Hematopoietic multipotent progenitor cell treated with erythropoietin and hydrocortisone succinate and interleukin-3 and kit ligand, for 6 days (in vitro differentiated cells): ENCODE measurements at places on chromosomes 6 and 20.

DNA sequence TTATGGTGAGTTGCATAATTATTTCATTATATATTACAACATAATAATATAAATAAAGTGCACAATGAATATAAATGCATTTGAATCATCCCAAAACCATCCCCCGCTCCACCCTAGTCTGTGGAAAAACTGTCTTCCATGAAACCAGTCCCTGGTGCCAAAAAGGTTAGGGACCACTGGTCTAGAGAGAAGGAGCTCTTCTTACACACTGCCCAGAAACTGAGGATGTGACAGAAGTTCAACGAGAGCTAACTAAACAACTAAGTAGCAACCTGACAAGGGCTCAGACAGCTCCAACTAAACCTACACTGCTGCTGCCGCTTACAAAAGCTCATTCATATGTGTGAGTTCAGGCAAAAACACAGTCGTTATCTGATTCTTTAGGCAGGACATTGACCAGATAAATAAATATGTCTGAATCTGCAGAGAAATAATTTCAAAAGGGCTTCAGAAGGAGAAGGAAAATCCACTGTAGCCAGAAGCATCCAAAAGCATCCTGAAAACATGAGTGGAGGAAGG is 125.9 kb downstream of the ATXN1 start:
- no peak for DNase-seq

- DNase-seq, result no peak
Observed at GRCh38 chr6:165615636-165616035, 47.4 kb downstream of the PDE10A start.

DNA sequence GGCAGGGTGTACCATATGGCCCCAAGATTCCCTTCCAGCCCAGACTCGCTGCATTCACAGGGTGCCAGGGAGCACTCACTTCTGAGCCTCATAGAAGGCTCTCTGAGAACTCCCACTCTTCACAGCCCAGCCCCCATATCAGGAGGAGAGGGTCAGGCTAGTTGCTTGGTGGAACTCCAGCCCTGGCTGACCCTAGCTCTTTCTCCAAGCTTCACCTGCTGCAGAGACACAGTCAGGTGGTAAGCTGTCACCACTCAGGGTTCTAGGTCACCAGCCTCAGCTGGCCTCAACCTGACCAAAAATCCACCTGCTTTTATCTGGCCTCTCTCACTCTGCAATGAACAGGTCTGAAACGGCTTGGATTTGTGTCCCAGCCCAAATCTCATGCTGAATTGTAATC is 162.7 kb upstream of the MLN start:
- no peak for DNase-seq

DNA sequence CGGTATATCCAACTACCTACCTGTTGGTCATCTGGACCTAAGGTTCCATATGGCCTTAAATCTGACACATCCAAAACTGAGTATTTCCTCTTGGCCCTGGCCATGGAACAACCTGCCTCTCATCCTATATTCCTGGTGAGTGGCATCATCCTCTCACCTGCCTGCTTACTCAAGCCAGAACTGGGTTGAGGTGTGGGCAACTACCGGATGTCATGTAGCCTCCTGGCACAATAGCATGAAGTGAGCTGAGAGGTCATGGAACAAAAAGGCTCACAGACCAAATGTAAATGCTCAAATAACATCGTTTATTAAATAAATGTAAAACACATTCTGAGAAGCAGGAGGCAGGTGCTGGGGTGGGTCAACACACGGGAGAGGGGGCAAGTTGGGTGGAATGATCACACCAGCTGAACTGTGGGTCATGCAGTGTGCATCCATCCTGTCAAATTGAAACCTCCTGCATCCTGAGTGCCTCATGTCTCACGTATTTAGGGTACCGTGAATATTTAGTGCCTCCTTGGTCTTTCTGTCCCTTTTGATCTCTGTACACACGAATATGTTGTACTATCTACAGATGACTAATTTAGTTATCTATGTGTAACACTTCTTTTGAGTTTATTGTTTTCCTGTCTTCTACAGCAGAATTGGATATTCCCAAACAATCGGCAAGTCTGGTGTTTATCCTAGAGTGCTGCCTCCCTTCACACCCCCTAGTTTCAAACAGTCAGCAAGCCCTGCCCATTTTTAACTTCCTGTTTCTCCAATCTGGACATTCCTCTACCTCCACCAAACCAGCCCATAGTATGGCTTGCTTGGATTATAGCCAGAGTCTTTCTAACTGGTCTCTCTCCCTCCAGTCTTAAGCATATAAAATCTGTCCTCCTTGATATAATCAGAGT is 7.9 kb upstream of the POU5F1 start:
- no peak for DNase-seq

DNA sequence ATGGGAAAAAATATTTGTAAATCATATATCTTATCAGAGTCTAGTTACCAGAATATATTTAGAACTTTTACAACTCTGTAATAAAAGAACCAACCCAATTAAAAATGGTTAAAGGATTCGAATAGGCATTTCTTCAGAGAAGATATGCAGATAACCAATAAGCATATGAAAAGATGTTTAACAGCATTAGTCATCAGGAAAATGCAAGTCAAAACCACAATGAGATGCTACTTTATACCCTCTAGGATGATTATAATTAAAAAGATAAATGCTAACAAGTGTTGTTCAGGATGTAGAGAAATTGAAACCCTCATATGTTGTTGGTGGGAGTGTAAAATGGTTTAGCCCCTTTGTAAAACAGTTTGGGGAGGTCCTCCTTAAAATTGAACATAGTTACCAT is 94.1 kb downstream of the LRRC1 start:
- no peak for DNase-seq

GRCh38 chr6:100823041-100823440 is 58.1 kb downstream of the ASCC3 start:
- no peak for DNase-seq

- DNase-seq, result peak; percentile 89
Observed at GRCh38 chr6:7047966-7048365, 59.8 kb upstream of the RREB1 start.

- no peak for DNase-seq
Observed at GRCh38 chr6:47423079-47423478, 54.5 kb upstream of the CD2AP start.

- DNase-seq, result no peak
Observed at GRCh38 chr20:1927217-1927616, 32.0 kb downstream of the SIRPA start.

DNA sequence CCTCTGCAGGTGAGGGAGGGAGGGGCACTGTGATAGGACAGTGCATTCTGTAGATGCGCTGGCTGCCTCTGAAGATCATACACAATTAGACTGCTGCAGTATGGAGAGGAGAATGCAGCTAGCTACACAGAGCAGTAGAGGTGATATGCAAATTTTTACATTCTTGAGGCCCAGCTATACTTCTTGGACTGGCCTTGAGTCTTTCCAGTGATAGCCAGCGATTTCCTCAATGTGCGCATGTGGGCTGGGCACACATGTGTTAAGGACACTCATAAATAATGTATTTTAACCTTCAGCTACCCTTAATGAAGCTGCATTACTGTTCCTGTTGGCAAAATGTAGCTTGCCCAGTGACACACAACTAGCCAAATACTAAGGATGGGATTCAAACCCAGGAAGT is 19.0 kb downstream of the TTPAL start:
- DNase-seq, result no peak

DNA sequence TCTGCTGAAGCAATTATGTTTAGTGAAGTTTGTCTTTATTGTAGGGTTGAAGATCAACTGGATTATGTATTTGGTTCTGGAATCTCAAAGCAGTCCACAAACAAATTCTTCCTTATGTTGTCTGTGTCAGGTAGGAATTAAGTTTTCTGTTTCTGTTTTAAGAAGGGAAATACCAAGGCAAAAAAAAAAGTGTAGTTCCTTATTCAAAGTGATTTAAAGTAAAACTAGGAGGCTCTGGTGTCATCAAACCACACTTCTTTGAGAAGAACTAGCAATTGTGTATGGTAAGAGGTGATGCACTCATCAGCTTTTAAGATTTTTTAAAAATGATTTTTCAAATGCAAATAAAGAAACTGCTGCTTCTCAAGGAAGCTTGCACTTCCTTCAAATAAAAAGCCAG is 1.9 kb downstream of the FAM135A start:
- no peak for DNase-seq

GRCh38 chr6:118649918-118650581 is 1.3 kb downstream of the CEP85L start:
- DNase-seq, result peak; percentile 54

DNA sequence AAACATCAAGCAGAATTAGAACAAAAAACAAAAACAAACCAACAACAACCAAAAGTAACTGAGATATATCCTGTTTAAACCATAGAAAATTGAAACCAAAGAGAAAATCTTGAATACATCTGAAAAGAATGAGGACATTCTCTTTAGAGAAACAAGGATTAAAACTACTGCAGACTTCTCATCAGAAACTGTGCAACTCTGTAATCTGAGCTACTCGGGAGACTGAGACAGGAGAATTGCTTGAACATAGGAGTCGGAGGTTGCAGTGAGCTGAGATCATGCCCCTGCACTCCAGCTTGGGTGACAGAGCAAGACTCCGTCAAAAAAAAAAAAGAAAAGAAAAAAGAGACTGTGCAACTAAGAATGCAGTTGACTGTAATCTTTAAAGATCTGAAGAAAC is 153.4 kb downstream of the SYNDIG1 start:
- no peak for DNase-seq

- no peak for DNase-seq
Observed at GRCh38 chr6:132725947-132726607, 12.2 kb upstream of the VNN1 start.

DNA sequence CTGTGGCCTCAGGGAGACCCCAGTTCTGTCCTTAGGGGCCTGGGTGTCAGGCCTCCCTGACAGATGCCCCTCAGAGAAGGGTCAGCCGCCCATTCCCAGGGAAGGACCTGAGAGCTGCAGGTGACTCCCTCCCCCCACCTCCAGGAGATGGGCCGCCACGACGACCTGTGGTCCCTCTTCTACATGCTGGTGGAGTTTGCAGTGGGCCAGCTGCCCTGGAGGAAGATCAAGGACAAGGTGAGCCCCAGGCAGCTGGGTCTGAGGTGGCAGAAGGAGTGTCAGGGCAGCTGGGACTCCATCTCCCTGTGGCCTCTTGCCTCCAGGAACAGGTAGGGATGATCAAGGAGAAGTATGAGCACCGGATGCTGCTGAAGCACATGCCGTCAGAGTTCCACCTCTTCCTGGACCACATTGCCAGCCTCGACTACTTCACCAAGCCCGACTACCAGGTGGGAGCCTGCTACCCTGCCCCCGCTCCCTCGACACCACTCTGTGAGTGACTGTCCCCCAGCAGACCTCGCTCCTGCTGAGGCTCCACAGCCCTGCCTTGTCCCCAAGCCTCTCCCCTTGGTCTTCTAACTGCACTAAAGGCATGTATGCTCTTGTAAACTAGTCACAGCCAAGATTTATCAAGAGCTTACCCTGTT is 12.2 kb downstream of the TTBK1 start:
- DNase-seq, result no peak

DNA sequence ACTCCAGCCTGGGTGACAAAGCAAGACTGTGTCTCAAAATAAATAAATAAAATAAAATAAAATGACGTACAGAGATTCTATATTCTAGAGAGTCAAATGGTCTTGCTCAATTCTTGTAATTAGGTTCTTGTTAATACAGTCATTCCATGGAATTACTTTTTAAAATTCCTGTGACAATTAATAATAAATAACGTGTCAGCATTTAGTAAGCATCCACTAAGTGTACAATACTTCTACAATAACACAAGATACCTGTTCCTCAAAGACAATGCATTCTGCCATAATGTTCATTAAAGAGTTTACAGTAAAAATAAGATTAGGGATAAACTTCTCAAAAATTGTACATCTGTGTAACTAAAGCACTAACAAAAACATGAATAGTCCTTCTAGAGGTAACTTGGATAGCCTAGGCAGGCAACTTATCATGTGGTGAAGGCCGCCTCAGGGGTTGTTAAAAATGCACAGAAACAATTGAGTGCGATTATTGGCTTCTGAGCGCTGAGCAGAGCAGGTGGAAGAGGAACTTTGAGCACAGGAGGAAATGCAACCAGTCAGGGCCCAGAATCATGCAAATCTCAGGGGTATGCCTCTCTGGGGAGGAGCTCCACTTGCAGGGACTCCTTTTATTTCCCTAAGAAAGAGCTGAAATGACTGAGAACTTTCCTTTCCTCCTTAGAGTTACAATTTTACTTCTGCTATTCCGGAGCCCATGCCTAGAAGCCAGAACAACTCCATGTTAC is 37.1 kb downstream of the QRSL1 start:
- DNase-seq, result no peak

GRCh38 chr6:78538002-78538401 is 329.3 kb upstream of the IRAK1BP1 start:
- DNase-seq, result no peak

DNA sequence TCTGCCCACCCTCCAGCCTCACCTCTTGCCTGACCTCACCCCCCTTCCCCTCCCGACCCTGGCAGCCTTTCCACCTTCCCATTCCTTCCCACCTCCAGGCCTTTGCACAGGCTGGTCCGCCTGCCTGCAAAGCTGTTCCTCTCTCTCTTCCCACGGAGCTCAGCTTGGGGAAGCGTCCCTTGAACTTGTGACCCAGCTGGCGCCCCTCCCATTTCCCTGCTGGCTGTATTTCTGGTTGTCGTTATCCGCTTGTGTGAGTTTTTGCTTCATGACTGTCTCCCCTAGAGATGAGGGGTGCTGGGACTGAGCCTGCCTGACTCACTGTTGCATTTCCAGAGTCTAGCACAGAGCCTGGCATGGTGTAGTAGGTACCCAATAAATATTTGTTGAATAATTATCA is 32.5 kb downstream of the VSTM2L start:
- DNase-seq, result no peak

DNA sequence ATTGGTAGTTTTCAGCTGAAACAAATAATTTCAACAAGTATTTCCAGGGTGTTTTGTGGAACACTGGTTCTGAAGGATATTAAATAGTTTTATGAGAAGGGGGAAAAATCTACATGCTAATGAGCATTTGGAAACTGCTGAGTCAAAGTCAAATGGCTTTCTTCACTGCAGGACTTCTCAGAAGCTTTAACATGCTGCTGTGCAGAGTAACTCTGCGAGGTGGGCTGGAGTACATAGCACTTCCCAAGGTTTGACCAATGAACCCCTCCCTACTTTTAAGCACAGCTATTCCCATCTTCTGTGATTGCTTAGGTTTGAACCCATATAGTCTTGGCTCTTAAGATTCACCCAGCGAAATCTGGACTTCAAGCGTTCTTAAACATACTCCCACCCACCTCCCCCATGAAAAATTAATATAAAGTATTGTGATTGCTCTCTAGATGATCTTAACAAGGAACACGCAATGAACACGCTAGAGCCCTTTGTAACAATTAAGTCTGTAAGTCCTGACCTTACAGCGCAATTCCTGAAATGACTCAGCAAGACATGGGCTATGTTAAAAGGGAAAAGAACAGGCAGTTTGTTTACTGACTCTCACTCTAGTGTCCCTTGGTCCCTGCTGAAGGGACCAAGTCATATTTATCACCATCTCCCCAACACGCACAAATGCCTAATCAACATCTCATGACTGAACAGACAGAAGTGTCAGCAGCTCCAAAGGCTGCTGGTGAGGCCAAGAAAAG is 105.2 kb downstream of the NFATC2 start:
- DNase-seq, result no peak
